Stimulated activated CD4-positive, alpha-beta T cell treated with anti-CD3 and anti-CD28 coated beads, Interleukin-4, amount 100 ng/mL, for 24 hours (primary cell): ENCODE measurements at places on chromosomes 12 and 14.
A peak's percentile ranks its signal among the peaks of the same experiment; 100 is the strongest.

DNA sequence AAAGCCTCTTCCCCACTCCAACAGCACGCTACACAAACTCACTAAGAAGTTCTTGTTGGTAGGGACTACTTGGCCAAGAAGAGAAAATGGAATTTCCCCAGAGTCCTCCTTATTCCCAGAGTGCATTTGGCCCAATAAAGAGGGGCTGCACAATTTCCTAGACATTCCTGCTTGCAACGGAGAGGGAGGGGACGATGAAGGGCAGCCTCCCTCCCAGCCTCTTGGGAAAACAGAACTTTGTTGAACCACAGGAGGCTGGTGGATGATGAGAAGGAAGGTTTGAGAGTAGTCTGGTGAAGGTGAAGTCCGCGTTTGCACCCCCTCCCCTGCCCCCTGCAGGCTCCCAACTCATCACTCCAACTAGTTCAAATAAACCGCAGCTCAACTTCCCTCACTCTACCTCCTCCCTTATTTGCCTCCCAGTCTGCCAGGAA lies 19.1 kb upstream of the TBX3 start:
- DNase-seq, result no peak

- DNase-seq, result no peak
These were observed 8.0 kb upstream of the KRT8 start for GRCh38 chr12:52912711-52913430.

- no peak for DNase-seq
These were observed 186.2 kb upstream of the C14orf180 start for GRCh38 chr14:104393199-104393897.

DNA sequence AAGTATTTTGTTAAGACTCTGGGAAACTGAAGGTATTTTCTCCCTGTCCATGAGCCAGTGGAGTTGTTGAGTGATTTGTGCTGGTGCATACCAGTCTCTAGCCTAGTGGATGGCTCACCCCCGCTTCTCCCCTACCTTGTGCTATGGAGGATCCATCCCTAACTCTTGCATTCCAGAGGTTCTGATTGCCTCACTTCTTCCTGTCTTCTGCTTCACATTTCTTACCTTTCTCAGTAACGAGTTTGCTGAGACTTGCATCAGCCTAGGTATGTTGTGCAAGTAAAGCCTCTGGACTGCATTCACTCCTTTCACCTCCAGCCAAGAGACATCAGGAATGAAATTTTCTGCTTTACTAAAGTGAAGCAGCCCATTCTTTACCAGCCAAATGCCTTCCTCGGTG lies 391.6 kb downstream of the ZFP36L1 start:
- no peak for DNase-seq

DNA sequence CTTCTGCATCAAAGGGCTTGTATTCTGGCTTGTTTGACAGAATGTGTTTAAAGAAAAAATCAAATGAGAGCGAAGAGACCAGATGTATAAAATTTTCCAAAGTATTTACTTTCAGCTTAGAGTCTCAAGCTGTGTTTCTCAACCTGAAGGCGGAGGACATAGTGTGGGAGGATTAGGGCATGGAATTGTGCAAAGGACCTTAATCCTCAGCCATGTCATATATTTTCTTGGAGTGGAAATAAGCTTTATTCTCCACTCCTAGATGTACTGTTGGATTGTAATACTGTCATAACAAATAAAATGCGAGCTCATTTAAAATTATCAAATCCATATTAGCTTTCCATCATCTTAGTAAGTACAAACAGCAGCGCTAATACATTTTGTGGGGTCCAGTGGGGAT lies 154.0 kb downstream of the PAH start:
- no peak for DNase-seq

DNA sequence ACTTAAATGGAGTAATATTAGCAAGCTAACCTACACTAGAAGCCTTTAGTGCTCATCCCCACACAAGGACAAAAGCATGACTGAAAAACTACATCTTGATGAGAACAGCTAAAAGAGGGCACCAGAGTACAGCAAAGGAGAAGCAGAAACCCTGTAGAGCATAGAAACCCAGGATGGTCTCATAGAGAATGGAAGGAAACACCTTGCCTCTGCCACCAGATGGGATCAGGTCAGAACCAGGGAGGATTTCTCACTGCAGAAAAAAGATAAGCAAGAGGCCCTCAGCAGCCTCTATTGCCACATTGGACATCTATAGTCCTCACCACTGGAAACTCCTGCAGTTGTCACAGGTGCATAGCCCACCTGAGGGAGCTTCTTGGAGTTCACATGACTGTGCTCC lies 13.6 kb upstream of the ZNF705A start:
- no peak for DNase-seq

GRCh38 chr14:98578204-98578603 lies 693.8 kb downstream of the BCL11B start:
- DNase-seq, result no peak

DNA sequence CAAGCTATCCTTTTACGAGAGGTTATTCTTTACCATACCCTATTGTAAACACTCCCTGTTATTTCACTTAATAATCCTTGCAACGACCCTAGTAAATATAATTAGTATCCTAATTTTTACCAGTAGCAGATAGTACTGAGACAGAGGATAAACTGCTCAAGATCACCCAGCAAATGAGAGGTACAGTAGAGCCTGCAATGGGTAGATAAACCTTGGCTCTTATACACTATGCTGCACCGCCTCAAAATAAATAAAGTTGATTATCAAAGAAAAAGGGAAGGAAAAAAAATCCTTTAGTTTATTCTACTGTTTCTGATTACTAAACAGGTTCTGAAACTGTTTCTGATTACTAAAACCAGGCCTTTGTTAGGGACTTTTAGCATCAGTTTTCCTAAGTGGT lies 22.5 kb downstream of the YBX3 start:
- DNase-seq, result no peak

DNA sequence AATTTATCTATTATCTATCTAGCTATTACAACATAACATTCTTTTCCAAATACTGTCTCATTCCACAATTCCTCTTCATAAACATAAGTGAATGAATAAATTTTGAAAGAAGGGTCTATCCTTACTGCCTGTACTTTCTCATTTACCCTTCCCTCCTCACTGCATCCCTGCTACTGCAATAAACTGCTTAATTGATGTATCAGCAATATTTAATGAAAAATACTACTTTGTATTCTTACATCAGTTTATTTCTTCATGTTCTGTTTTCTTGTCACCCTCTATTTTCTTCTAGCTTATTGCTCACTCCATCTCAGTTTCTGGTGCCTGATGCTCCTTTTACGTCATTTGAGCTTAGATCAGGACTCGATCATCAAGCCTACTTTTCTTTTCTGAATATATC lies 695.7 kb upstream of the ATXN7L3B start:
- DNase-seq, result no peak

GRCh38 chr14:103169954-103170353 lies 46.7 kb downstream of the TNFAIP2 start:
- DNase-seq, result no peak

GRCh38 chr12:26339976-26340375 lies 144.6 kb downstream of the SSPN start:
- DNase-seq, result no peak

DNA sequence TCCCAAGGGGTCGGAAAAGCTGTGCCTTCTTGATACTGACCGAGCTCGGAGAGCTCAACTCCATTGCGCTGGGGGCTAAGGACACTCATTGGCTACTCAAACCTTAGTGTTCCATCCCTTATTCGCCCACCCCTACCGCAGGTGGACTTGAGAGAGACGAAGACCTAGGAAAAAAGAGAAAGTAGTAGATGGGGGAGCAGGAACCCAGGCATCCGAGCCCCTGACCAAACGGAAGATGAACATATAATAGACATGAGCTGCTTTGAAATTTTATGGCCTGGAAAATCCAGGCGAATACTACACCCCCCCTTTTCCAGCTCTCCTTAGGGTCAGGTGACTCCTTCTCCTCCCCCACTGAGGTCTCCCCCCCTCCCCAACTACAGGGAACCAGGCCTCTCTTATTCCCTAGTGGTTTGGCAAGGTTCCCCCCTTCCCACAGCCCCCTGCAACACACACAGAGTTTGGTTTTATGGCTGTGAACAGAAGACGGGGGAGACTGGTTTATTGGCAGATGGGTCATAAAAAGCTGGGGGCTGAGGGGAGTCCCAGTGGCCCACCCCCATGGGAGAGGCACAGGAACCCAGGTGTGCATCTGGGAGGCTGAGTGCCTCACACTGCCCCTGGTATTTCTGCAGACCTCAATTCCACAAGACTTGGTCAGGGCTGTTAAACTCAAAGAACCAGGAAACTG lies 1.6 kb downstream of the GDF11 start:
- DNase-seq, result no peak

DNA sequence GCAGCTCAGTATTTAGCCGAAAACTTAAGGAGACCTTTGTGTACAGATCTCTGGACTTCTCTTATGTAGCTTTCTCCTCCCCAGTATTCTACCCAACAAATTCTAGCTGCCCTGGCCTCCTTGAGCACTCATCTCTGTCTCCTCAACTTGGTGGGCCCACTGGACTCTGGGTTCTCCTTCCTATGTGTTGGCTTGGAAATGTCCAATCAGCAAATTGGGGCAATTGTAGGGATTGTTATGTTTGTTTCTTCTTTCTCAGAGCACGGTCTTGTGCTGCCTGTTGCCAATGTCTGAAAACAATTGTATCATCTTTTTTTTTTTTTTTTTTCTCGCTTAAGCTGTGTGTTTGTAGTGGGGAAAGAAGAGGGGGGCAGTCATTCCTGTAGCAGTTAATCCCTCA lies 30.2 kb downstream of the NTN4 start:
- no peak for DNase-seq

DNA sequence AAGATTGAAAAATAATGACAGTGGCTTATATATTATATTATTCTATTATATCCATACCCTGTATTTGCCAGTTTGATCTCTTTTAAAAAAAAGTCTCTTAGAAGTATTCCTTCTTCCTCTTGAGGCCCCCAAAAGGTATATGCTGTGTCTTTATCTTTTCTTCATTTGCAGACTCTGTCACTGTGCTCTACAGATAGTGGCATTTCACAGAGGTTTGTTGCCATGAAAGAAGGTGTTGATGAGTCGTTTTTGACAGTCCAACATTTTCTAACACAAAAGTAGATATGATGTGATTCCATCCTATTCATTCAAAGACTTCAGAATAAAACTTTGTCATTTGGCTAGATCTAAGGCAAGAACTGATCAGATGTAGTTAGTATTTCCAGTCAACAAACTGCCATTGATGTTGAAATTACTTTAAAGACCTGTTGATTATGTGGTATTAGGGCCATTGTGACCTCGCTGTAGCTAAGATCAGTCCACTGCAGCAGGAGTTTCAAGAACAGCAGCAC lies at the start of gene CCDC196:
TSS of gene CCDC196 (plus strand) at position 462 of the 512 bp plus-strand sequence. CDS start 132 bp downstream, outside the sequence.
- no peak for DNase-seq

- DNase-seq, result no peak
These were observed 88.1 kb downstream of the RFLNA start for GRCh38 chr12:124383028-124383427.

GRCh38 chr14:73795466-73795865 lies 56.2 kb upstream of the PTGR2 start:
- DNase-seq, result no peak

DNA sequence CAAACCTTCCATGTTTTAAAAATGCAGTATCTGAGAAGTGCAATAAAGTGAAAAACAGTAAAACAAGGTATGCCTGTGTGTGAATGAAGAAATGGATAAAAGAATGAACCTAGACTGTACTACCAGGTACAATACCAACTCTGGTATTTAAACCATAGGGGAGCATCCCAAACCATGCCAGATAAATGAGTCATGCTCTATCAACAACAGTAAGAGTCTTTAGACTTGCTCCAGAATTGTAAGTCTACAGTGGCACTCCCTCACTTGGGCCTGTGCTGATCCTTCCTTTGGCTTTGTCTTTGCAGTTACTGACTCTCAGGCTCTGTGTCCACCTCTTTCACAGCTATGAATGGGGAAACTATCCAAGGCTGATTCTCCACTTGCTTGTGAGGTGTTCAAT lies 38.1 kb downstream of the BBS10 start:
- no peak for DNase-seq

DNA sequence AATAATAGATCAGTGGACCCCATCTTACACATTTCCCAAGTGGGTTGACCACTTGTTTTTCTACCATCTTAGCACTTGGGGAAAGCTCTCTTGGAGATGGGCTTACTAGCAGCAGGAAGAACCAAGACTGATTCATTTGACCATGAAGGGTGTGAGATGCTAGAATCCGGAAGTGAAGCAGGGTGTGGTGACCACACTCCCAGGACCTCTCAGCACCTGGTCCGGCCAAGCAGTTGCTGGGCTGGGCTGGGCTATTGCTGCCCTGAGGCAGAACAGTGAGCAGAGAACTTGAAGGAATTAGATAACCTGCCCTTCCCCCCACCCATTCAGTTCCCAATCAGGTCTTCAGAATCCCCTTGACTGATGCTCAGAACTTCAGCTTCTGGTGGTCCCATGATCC lies 24.4 kb downstream of the ADCY6 start:
- no peak for DNase-seq

- DNase-seq, result no peak
These were observed 20.7 kb upstream of the FRMD6 start for GRCh38 chr14:51630987-51631386.

- DNase-seq, result peak; percentile 9
These were observed 92.9 kb downstream of the GCH1 start for GRCh38 chr14:54809767-54810166.

DNA sequence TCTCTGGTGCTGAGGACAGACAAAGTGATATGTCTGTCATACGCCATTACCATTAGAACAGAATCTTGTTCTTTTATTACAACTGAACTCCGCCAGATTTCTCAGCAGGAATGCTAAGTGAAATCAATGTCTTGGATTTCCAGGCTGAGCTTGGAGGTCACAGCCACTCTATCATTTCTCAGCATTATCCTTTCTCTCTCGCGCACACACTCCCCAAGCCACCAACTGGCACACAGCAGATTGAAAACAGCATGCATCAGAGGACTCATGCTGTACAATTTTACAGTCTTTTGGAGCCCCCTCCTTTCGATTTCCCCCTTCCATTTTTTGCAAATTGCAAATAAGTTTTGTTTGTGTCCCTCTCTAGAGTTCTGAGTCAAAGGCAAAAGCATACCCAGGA lies 348.6 kb downstream of the SOX5 start:
- no peak for DNase-seq

- no peak for DNase-seq
These were observed 28.8 kb downstream of the PROX2 start for GRCh38 chr14:74846968-74847665.

DNA sequence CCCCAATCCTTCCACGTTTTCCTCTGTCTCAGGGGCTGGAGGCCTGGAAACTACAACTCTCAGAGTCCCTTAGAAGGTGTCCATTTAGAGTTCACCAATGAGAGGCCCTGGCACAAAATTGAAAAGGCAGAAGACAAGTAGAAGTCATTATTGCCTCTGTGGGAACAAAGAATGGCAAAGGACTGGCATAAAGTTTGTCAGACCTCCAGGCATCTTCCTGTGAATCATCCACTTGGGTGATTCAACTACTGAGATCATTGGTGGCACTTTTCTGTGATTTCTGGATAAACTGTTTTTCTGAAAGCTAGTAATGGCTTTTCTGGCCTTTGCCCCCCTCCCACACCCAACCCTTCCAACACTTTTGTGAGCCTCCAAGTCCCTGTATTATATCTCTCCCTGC lies 42.6 kb upstream of the C12orf42 start:
- no peak for DNase-seq

- DNase-seq, result no peak
These were observed 473.9 kb downstream of the BCL11B start for GRCh38 chr14:98798099-98798498.

GRCh38 chr12:21453312-21453852 lies 15.9 kb downstream of the PYROXD1 start:
- DNase-seq, result no peak

GRCh38 chr12:95986635-95987570 lies 9.2 kb downstream of the HAL start:
- no peak for DNase-seq

- DNase-seq, result no peak
These were observed 81.9 kb upstream of the ANO2 start for GRCh38 chr12:6026998-6027397.
